ENCODE measurements at places on chromosomes 3 and 15. TPM values are rescaled to one million over a fixed set of nuclear protein-coding genes. Genes with fewer than 3 reads are reported as not detected.
A peak's percentile ranks its signal among the peaks of the same experiment; 100 is the strongest.

DNA sequence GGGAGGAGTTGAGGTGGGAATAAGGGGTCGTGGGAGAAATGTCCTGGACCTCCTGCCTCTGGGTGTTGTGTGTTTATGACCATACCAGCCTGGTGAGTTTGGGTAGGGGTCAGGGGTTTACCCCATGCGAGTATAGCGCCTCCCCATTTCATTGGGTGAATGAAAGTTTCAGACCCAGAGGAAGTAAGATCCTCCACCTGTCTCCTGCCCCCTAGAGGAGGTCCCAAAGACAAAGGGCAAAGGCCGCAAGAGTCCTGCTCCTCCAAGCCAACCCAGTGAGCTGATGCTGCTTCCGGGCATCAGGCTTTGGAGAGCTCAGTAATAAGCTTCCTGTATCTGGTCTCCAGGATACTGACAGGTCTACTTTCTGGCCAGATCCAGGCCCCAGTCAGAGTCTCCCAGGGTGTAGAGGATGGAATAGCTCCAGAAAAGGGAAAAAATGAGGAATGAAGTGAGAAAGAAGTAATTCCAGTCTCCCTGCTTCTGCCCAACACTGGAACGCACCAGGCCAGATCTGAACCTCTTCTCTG is 6.4 kb upstream of the TBC1D21 start:
- no peak for DNase-seq

- no peak for DNase-seq
Observed at GRCh38 chr15:51405693-51406523, 64.5 kb downstream of the GLDN start.

ALPK3 gene
- 0.18 TPM for total RNA-seq

GRCh38 chr3:4467522-4467867 is 426 bp upstream of the SUMF1 start:
- DNase-seq = no peak

DNA sequence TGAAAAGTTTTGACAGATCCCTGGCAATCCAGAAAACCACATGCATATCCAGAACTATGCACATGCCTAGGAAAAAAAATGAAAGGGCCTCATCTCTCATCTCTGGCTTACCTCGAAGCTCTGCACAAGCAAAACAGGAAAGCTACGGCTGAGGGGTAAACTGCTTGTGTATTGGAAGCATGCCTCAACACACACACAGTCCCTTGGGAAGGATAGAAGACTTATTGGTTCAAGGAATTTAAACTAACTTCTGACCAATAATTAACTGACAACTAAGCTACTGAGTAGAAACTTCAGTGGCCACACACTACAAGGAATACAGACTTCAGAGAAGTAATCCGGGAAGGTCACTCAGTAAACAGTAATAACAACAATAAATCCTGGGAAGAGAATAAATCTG is 59.9 kb upstream of the POMGNT2 start:
- DNase-seq = no peak

DNA sequence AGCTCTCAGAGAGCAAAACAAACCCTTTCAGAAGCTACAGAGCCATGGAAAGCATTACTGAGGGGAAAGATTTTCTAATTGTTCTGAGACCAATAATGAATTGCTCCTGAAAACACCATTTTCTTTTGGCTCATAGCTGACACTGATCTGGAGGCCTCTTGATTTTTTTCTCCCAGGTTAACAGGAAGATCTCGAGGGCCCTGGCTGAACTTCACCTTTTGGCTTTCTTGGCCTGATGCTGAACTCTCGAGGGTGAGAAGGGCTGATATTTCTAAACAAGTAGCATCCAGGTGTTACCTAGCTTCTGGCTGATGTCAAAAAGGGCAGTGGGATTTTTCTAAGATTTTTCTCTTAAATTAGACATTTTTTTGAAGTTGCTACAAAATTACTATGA is 19.9 kb upstream of the NFKBIZ start:
- DNase-seq = no peak

GPR160 gene
- total RNA-seq = 7.4 TPM

DNA sequence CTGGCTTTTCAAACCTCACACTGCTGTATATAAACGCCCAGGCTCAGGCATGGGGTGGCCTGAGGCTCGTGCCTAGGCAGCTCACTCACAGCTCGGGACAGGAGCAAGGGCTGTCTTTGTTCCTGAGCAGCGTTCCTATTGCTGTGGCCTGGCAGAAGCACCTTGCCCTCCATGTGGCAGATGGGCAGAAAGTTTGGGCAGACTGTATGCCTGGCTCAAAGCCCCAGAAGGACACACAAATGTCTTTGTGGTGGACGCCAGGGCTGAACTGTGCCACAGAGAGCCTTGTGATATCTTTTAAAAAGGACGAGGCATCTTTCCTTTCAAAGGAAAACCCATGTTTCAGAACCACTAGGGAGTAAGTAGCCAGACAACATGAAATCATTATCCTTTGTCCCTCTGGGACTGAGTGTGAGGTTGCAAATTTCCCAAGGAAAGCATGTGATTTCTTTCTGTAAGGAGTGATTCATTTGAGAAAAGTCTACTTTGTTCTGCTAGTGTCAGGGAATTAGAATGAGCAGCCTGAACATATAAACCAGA is 29.3 kb upstream of the UBE2E1 start:
- DNase-seq = no peak

DNA sequence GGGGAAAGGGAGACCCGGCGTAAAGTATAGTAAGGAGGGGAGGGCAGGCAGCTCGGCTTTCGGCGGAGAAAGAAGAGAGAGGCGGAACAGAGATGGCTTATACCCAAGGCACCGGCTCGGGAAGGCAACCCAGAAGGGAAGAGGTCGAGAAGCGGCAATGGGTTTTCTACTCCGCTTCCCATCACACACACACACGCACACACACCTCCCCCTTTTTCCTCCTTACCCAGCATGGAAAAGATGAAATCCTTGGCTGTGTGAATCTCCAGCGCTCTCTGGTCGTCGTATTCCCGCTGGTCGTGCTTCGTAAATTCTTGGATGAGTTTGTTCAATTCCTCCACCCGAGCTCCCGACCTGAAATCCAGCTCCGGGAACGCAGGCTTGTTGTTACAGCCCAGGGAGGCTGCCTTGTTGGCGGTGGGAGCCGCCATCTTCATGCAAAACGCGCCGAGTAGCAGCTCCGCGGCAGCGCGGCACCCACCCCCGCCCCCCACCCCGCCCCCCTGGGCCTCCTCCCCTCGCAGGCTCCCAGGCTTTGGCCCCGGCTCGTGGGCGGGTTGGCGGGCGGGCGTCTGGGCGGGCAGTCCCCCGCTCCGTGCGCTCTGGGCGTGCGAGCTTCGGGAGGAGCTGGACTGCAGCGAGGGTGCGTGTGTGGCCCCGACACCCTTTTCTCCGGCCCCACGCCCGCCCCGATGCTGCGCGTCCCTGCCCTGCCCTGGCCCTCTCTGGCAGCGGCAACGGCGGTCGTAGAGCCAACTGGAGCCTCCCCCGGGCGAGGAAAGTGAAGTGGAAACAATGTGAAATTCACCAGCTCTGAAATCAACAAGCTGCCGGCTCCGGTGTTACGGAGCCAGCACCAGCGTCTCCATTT is at the start of gene MB21D2:
MB21D2 (minus strand) TSS at position 453 of the 871 bp plus-strand sequence; CDS start at position 437, 16 bp downstream.
- DNase-seq = peak; percentile 64

DNA sequence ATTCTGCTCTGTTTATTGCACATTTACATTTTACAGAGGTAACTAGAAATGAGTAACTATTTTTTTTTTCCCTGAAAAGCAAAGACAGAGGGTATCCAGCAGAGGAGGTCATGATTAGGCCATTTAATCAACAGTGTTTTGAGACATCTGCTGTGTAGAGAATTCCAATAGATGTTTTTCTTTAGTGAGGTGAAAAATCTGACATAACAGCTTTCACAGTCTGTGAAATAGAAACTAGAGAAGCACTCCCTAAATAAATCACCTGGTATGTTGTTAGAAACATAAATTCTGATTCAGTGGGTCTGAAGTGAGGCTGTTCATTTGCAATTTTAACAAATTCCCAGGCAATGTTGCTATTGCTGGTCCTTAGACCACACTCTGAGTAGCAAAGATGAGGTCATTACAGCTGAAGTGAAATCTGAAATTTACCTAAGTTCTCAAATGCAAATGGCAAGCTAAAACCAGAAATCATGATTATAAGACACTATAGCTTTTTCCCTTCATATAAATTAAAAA is 329.2 kb upstream of the LRRC3B start:
- DNase-seq = no peak

GRCh38 chr15:49627407-49627877 is 6.6 kb downstream of the DTWD1 start:
- no peak for DNase-seq

SERINC4 gene
- total RNA-seq = 0.39 TPM

DUOX1 gene
- not detected for total RNA-seq

GRCh38 chr3:109023656-109024254 is 70.1 kb upstream of the GUCA1C start:
- DNase-seq = peak; percentile 59

- DNase-seq = no peak
Observed at GRCh38 chr15:33846862-33847261, 121.4 kb upstream of the CHRM5 start.

HCLS1 gene
- 280 TPM for total RNA-seq

DNA sequence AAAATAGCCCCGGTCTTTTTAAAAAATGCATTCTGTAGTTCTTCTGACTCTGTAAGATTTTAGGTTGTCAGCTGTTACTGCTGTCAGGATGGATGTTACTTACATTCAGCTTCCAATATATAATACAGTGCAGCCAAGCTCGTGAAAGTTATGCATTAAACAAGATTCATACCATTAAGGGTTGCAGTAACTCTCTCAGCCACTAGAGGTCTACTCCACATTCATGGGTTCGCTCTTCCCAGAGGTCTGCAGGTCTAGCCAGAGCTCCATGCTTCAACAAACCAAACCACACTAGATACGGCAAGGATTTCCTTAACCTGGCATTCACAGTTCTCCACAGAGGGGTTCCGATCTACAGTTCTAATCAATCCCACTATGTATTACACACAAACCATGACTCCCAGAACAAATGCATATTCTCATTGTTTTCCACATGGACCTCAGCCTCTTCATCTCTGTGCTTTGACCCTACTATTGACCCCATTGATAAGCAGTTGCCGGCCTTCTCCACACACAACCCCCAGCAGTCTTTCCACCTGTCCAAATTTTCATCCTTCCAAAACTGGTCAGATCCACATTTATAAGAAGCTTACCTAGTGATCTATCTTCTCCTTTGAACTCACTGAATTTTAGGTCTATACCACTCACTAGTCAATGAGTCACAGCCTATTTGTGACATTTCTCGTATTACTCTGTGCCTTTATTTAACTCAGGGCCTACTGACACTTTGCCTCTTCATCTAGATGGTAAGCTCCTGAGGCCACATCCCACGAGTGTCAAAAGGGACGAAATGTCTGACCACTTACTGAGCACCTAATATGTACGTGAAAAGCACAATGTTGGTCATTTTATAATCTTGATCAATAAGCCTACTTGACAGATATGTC is 33.7 kb downstream of the RORA start:
- DNase-seq = peak; percentile 26

DNA sequence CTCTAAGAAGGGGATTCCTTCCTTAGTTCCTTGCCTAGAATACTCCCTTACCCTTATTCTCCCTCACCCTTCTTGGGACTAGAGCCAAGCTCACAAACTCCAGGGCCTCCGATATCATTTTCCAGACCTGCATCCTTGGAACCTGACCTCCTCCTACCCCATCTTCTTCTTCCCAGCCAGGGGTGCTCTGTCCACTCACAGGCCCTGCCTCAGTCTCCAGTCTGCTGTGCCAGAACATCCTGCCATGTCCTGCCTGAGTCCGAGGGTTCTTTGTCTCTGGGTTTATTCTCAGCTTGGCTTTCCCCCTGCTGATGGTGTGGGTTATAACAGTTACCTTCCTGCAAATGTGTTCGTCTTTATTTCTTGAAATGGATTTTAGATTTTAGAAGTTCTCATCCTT is 59.9 kb upstream of the MCF2L2 start:
- no peak for DNase-seq

SMCO1 gene
- 0.13 TPM for total RNA-seq

DNA sequence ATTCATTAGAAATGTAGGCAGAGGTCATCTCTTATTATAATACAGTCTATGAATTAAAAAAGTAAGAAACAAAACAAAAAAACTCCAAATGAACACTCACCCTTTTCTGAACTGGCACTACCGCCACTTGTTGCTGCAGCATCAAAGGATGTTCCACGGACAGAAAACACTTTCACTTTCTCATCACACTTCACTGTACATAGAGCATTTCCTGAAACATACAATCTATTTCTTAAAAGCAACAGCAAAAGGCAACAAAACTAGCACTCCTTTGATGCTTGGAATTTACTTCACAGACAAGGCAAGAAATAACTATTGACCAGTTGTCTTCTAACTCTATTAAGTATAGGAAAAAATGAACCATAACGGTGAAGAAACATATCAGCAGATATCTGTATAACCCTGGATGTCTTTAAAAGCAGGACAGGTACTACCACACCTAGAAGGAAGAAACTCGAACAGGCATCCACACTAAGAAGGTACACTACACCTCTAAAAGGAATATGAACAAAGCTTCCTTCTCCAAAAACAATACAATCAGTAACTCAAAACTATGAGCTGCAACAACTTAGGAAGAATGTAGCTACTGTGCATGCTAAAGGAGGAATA is 24.9 kb downstream of the ETFA start:
- peak; percentile 60 for DNase-seq

GRCh38 chr3:7973006-7973405 is 528.6 kb upstream of the LMCD1 start:
- DNase-seq = no peak

LRTM1 gene
- total RNA-seq = not detected

SLC12A1 gene
- not detected for total RNA-seq

GRCh38 chr15:49131403-49131802 is 24.0 kb downstream of the COPS2 start:
- no peak for DNase-seq

- no peak for DNase-seq
Observed at GRCh38 chr3:10463533-10464434, 41.6 kb downstream of the ATP2B2 start.

DNA sequence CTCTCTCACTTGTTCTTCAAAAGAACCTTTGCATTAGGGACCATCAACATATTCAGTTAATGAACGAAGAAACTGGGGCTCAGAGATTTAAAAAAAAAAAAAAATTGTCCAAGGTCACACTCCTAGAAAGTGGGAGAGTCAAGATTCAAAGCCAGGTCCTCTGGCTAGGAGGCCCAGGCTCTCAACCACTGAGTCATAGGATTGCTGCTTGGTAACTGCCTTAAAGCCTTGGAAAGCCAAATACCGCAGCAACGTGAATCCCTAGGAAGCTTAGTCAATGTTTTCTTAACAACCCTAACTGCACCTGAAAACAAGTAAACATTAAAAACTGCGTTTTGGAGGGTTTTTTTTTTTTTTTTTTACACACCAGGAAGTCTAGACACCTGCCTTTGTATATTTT is 156.8 kb downstream of the WNT5A start:
- no peak for DNase-seq

POTEB3 gene
- not detected for total RNA-seq

GRCh38 chr3:19886404-19886803 is 47.6 kb downstream of the EFHB start:
- DNase-seq = no peak

CCDC13 gene
- 0.63 TPM for total RNA-seq
